ENCODE measurements at places on chromosomes 16 and 17.
A peak's percentile ranks its signal among the peaks of the same experiment; 100 is the strongest.

- DNase-seq = no peak
Observed at GRCh38 chr17:81464586-81464985, 48.0 kb downstream of the ACTG1 start.

DNA sequence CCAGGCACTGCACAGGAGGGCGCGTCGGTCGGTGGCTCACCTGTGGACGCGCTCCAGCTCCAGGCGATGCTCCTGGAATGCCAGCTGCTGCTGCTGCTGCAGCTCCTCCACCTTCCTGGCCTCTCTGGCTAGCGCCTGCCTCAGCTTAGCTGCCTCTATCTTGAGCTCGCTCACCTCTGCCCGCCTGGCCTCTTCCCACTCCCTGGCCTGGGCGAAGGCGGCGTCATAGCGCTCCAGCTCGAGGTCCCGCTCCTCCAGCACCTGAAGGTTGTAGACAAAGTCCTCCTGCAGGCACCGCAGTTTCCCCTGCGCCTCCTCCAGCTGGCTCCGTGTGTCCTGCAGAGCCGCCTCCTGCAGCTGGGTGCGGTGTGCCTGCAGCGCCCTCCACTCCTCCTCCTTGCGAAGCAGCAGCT, 11.1 kb downstream of the CCDC57 start:
- no peak for DNase-seq

DNA sequence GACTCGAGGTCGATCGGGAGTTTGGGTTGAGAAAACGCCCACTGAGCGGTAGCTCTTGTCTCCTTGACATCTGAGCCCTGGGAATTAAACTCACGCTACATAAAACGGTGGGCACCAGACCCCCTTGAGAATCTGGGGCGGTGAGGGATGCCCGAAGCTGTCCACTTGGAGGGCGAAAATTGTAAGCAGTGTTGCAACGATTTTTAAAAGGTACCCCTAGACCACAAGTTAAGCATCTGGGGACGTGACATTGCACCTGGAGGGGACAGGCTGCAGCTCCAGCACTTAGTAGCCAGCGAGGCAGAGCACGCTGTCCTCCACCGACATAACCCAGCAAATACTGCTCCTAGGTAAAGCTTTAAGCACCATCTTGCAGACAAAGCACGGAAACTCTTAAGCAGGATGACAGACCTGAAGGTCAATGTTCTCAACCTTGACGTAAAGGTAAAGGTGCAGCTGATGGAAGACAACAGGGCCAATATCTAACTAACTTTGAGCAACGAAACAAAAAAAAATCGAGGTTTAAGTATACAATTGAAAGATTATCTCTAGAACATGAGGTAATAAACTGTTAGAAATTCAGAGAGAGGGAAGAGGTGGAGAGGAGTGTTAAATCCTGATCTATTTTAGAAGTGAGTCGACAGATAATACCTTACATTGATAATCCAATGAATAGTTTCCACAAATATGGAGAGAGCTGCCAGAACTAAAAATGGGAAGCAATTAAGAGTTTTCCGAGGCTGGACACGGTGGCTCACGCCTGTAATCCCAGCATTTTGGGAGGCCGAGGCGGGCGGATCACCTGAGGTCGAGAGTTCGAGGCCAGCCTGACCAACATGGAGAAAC, 921 bp upstream of the CDR2 start:
- DNase-seq = no peak

- DNase-seq = no peak
Observed at GRCh38 chr16:8740775-8741355, 56.6 kb downstream of the TMEM186 start.

GRCh38 chr17:80008383-80008840, 27.3 kb downstream of the TBC1D16 start:
- DNase-seq = peak; percentile 54

GRCh38 chr17:77790143-77790829, 168.2 kb upstream of the TNRC6C start:
- no peak for DNase-seq

DNA sequence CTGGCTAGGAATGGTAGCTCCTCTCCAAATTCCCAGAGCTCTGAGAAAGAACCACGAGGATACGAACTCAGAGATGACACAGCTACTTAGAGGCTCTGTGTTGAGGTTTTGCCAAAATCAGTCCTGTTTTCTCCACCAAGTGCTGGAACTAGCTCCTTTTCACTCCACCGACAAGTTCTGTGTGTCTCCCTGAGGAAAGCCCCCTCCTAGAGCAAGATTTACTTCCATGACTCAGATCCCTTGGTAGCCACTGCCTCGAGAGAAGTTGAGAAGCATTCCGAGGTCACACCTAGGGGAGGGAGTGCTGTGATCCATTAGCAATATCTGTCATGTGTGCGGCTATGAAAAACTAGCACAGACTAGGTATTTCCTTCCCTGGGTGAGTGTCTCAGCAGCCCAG, 30.6 kb downstream of the IL21R start:
- DNase-seq = no peak

DNA sequence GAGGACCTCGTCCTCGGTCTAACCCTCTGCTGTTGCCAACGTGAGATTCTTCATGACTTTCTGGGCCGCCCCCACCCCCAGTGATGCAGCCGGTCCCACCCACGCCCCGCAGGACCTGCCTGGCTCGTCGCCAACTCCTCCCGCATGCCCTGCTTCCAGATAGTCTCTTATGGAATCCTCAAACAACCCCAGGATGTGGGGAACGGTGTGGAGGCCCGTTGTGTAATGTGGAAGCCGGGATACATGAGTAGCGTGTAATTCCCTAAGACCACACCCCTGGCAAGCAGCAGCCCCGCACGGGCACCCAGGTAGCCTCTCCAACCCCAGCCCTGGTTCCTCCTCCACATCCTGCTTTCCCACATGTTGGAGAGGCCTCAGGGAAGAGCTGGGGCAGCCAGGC, 275.9 kb downstream of the C16orf95 start:
- DNase-seq = no peak

DNA sequence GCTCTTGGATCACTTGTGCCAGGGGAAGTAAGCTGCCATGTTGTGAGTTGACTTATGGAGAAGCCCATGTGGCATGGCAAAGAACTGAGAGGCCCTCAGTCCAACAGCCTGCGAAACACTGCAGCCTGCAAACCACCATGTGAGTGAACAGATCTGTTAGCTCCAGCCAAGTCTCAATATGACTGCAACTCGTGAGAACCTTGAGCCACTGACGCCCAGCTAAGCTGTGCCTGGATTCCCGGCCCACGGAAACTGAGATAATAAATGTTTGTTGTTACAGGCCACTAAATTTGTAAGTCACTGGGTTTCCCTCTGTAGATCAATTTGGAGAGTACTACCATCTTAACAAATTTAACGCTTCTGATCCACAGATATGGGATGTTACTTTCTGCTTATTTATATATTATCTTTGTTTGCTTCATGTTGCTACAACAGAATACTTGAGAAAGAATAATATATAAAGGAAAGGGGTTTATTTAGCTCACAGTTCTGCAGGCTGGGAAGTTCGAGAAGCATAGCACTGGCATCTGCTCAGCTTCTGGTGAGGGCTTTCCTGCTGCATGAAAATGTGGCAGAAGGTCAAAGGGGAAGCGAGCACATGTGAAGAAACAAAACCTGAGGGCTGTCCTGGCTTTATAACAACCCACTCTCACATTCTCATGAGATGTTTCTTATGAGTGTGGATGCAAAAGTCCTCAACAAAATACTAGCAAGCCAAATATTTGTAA, 29.4 kb upstream of the ATP2A3 start:
- DNase-seq = no peak

GRCh38 chr16:87132361-87133014, 184.7 kb downstream of the C16orf95 start:
- no peak for DNase-seq

GRCh38 chr16:87747626-87748414, 18.0 kb downstream of the KLHDC4 start:
- DNase-seq = no peak

- DNase-seq = no peak
Observed at GRCh38 chr17:75096082-75096625, 8.4 kb downstream of the SLC16A5 start.

DNA sequence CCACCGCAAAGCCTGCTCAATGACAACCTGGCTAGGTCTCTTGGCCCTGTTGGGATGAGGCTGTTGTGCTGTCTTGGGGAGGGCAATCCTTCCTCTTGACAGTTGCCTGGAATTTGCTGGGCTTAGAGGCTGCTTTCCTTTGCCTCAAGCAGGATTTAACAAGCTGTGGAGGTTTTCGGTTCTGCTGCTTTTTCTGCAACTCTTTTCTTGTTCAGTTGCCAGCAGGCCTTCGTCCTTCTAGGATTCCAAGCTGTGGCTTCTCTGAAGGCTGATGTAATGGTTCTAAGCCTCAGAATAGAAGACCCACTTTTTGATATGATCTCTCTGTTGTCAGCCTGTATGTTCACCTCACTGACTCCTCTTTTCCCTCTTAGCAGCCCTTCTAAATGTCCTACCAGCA, 149.5 kb upstream of the HS3ST4 start:
- no peak for DNase-seq
